ENCODE measurements at places on chromosomes 2 and 18. TPM values are rescaled to one million over a fixed set of nuclear protein-coding genes. Genes with fewer than 3 reads are reported as not detected.

Gene MROH2A
- not detected for total RNA-seq

Gene MFSD2B
- total RNA-seq: 0.19 TPM

DNA sequence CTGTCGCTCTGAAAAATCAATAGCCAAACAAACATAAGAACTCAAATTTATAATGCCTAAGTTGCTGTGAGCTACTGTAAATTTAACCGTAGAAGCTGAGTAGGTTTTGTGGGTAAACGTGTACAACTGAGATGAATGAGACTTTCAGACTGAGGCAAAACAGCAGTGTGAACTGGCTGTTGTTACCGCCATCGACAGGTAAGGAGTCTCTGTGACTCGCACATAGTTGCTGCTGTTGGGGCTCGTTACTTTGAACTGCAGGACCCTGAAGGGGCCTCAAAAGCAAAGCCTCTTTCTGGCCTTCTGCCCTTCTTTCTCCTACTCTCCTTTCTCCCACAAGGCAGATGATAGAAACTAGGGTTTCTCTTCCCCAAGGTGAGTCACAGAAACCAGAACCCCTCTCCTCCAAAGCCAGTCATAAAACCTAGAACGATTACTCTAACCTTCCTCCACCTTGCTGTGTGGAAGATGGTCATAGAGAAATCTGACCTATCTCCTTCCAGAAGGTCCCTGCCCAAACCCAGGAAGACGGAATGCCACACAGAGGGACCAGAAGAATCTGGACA, 101.2 kb downstream of the DLGAP1 start:
- DNase-seq: no peak

DNA sequence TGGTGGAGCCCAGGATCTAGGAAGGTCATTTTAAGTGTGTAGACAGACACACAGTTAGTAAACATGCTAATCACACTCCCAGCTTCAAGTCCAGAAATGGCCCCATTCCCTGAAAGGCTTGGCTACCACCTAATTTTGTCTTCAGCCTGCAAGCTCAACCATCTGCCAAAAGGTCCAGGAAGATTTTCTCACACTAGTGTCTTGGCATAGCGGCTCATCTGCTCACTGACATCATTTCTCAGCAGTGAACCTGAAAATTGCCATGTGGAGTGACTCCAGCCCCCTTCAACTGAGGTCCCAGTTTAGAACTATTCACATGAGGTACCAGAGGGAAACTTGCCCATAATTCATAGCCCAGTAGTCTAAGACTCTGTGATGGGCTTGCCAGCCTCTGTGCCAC, 748.9 kb downstream of the LRP1B start:
- DNase-seq: no peak

Gene EMILIN1
- total RNA-seq: 12.1 TPM

DNA sequence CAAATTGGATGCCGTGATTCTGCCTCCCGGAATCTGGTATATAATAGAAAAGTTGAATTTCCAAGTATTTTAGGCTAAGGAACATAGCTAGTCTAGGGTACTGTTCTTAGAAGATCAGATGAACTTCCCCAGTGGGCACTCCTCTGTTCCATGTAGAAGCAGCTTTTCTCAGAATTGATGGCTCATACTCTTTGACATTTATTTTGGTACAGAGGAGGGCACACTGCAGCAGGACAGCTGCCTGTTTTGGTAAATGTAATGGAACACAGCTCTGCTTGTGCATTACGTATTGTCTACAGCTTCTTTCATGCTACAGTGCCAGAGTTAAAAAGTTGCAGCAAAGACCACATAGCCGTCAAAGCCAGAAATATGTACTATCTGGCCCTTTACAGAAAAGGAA, 10.8 kb downstream of the YPEL5 start:
- no peak for DNase-seq

Gene CIDEA
- 0.98 TPM for total RNA-seq

GRCh38 chr2:43448011-43448821, 147.6 kb downstream of the THADA start:
- no peak for DNase-seq

GRCh38 chr2:10517351-10518043, 69.4 kb upstream of the ODC1 start:
- no peak for DNase-seq

Gene ACTG2
- 391 TPM for total RNA-seq

Gene ANKRD53
- 0.23 TPM for total RNA-seq

Gene ANKZF1
- 47.1 TPM for total RNA-seq

- DNase-seq: no peak
Observed at GRCh38 chr2:221514305-221515040, 57.6 kb downstream of the EPHA4 start.

Gene APOB
- 0.55 TPM for total RNA-seq

Gene NPHP1
- total RNA-seq: 6.4 TPM

- DNase-seq: no peak
Observed at GRCh38 chr2:193929131-193929530, 1727.9 kb upstream of the SLC39A10 start.

DNA sequence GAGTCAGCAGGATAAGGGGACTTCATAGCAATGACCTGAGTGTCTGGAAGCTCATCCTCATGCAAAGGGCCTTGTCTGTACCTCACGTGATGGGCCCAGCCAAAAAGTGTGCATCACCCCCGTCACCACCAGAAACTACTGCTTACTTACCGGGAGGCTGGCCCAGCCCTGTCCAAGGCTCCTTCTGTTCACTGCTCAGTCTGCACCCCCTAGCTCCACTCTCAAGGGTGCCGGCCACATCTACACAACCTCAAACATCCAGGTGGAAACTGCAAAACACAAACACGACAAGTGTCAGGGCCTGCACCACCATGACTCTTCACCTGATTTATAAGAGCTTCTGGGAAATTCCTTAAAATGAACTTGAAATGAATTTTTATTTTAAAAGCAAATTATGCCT, 55.1 kb downstream of the ADD2 start:
- DNase-seq: no peak

- no peak for DNase-seq
Observed at GRCh38 chr2:37809525-37809924, 115.6 kb upstream of the RMDN2 start.

DNA sequence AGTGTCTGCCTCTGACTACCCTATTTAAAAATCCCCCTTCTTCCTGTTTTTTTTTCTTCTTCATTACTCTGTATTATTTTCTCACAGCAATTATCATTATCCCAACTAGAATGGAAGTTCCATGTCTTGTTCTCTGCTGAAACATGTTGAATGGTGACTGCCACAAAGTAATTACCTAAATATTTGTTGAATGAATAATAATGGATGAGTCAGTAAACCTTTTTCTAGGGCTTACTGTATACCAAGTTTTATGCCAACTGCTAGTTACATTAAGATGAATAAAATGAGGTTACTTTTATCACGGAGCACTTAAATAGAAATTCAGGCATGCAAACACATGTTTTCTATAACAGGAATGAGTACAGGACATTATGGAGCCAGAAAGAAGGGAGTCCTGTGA, 490.6 kb downstream of the THSD7B start:
- no peak for DNase-seq
